ENCODE measurements at places on chromosomes 5 and 9.

GRCh38 chr5:6873359-6873758 lies 160.1 kb downstream of the TENT4A start:
- DNase-seq = no peak

- no peak for DNase-seq
These were observed 37.4 kb downstream of the SHB start for GRCh38 chr9:38031594-38031993.

DNA sequence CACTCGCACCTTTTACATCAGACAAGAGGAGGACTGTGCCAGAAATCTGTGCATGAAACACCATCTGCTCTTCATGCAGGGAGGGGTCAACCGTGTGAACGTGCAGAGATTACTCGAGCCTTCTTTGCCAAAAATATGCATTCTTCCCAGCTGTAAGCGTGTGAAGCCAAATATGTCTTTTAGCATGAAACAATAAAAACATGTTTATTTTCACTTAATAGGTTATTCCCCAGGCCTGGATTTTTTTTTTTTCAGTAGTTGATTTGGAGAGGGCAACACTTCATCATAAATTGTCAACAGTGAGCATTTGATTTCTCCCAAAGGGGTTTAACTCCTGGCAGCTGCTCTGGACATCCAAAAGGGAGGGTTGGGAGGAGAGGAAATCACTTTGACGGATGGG lies 23.8 kb downstream of the PLAC8L1 start:
- no peak for DNase-seq

- no peak for DNase-seq
These were observed 1.9 kb upstream of the ANKS6 start for GRCh38 chr9:98798254-98798653.

Measured in Right ventricle myocardium inferior (tissue), 1 donor.